ENCODE measurements at places on chromosomes 7 and 10. TPM values are rescaled to one million over a fixed set of nuclear protein-coding genes. Genes with fewer than 3 reads are reported as not detected.

NPFFR1 gene
- 0.06 TPM for total RNA-seq

CUZD1 gene
- 13.0 TPM for total RNA-seq

TUBB8 gene
- 1.5 TPM for total RNA-seq

PNLIPRP3 gene
- total RNA-seq: not detected

AZGP1 gene
- total RNA-seq: 0.52 TPM

RNF32 gene
- total RNA-seq: 1.2 TPM

DENND11 gene
- 26.8 TPM for total RNA-seq

KCP gene
- 1.8 TPM for total RNA-seq

AKR1B1 gene
- total RNA-seq: 189 TPM

OIT3 gene
- total RNA-seq: not detected

C10orf62 gene
- total RNA-seq: not detected

SDK1 gene
- total RNA-seq: 7.3 TPM

GRID2IP gene
- 1.0 TPM for total RNA-seq

NXPH1 gene
- 0.40 TPM for total RNA-seq

HOXA9 gene
- total RNA-seq: not detected

CC2D2B gene
- 0.71 TPM for total RNA-seq

SYT15 gene
- total RNA-seq: 1.5 TPM

TRPV6 gene
- 0.48 TPM for total RNA-seq

AKR1C4 gene
- not detected for total RNA-seq

TAS2R5 gene
- 1.5 TPM for total RNA-seq

ADAM22 gene
- 17.9 TPM for total RNA-seq

DKK1 gene
- total RNA-seq: 0.61 TPM

UPP1 gene
- total RNA-seq: 37.5 TPM

FXYD4 gene
- not detected for total RNA-seq

CTAGE15 gene
- total RNA-seq: 0.61 TPM

PNLIPRP2 gene
- not detected for total RNA-seq

CLCN1 gene
- total RNA-seq: 0.33 TPM

SERPINE1 gene
- 5.6 TPM for total RNA-seq

PAPSS2 gene
- total RNA-seq: 20.2 TPM

EVX1 gene
- total RNA-seq: not detected

DNA2 gene
- total RNA-seq: 55.6 TPM

STEAP4 gene
- total RNA-seq: not detected

METTL2B gene
- 43.5 TPM for total RNA-seq

OGDHL gene
- 16.6 TPM for total RNA-seq

GLI3 gene
- total RNA-seq: 31.1 TPM

SUN3 gene
- total RNA-seq: not detected

CYP2E1 gene
- total RNA-seq: not detected

MALRD1 gene
- total RNA-seq: 0.32 TPM

SEMA3A gene
- 42.3 TPM for total RNA-seq

SAMD8 gene
- total RNA-seq: 16.6 TPM

VAX1 gene
- not detected for total RNA-seq

TRIM74 gene
- total RNA-seq: 0.52 TPM

OR13A1 gene
- total RNA-seq: not detected

AP5Z1 gene
- total RNA-seq: 21.9 TPM

SLC16A12 gene
- 2.0 TPM for total RNA-seq

TMEM72 gene
- not detected for total RNA-seq

PRKG1 gene
- 15.2 TPM for total RNA-seq

COL26A1 gene
- 71.4 TPM for total RNA-seq

HKDC1 gene
- 0.78 TPM for total RNA-seq

DNAJB9 gene
- 10.1 TPM for total RNA-seq
